SJCRH30 (cell line): ENCODE measurements at places on chromosomes 6 and 20. TPM values are rescaled to one million over a fixed set of nuclear protein-coding genes. Genes with fewer than 3 reads are reported as not detected.

- H3K27ac ChIP-seq: no peak overlapping the region
- peaks cover 33% of the 10 kb centered on the region for H3K4me1 ChIP-seq
- no peak overlapping the region for H3K4me3 ChIP-seq
- peaks cover 54% of the 10 kb centered on the region for H3K36me3 ChIP-seq
- no peaks in the 10 kb centered on the region for H3K27me3 ChIP-seq
Observed at GRCh38 chr6:41937472-41937860, 4.1 kb downstream of the CCND3 start.

- no peak overlapping the region for H3K4me3 ChIP-seq
- peak overlapping the region; percentile 72 for H3K27ac ChIP-seq
- H3K4me1 ChIP-seq: peaks cover 40% of the 10 kb centered on the region
Observed at GRCh38 chr6:35096129-35096862, 44.8 kb downstream of the TCP11 start.

DNA sequence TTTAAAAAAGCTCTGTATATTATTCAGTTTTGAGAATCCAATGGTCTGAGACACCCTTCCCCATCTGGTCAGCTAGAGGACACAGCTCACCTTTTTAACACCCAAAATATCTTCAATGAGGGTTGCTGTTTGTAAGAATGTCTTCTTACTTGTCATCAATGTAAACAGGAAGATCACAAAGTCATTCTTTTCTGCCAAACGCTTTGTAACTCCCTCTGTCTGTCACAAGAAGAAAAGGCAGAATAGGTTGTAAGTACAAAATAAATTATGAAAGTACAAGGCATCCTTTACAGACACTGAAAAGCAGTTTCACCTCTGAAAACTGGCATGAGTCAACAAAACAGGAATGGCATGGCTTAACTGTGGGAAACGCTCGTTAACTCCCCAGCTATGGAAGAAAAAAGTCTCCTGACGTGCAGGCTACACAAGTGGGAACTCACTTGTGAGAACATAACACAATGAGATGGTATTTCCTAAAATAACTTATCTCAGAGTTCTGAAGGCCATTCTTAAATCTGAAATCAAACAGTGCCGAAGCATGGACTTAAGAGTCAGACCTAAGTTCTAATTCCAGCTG lies 42.7 kb downstream of the TRPC4AP start:
- DNase-seq: no peak
- no peaks in the 10 kb centered on the region for H3K27me3 ChIP-seq
- H3K36me3 ChIP-seq: peaks cover 58% of the 10 kb centered on the region
- no peak overlapping the region for H3K27ac ChIP-seq
- no peak overlapping the region for H3K4me3 ChIP-seq
- no peaks in the 10 kb centered on the region for H3K4me1 ChIP-seq

GRCh38 chr6:38543022-38543421 lies 96.7 kb downstream of the BTBD9 start:
- no peak overlapping the region for H3K27ac ChIP-seq
- no peak overlapping the region for H3K4me3 ChIP-seq
- no peaks in the 10 kb centered on the region for H3K4me1 ChIP-seq
- H3K36me3 ChIP-seq: 0 out of 2 replicates have a peak, but pooled peaks cover 2% of the 10 kb centered on the region
- no peak for DNase-seq
- no peaks in the 10 kb centered on the region for H3K27me3 ChIP-seq

DNA sequence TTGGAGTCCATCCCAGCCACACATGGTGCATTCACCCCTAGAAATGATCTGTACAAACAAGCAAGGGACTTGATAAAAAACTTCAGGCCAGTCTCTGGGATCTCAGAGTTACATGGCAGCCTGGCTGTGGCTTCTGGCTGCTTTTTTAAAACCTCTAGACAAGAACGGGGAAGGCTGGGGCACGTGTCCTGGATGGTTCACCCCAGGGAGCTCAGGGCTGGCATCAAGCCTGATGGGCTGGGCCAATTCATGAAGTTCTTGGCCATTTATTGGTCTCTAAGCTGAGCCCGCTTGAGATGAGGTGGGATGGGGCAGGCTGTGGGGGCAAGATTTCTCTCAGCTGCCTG lies 10.4 kb upstream of the ZFAND3 start:
- no peak overlapping the region for H3K27ac ChIP-seq
- H3K4me1 ChIP-seq: peaks cover 11% of the 10 kb centered on the region
- H3K36me3 ChIP-seq: no peaks in the 10 kb centered on the region
- H3K4me3 ChIP-seq: no peak overlapping the region

DNA sequence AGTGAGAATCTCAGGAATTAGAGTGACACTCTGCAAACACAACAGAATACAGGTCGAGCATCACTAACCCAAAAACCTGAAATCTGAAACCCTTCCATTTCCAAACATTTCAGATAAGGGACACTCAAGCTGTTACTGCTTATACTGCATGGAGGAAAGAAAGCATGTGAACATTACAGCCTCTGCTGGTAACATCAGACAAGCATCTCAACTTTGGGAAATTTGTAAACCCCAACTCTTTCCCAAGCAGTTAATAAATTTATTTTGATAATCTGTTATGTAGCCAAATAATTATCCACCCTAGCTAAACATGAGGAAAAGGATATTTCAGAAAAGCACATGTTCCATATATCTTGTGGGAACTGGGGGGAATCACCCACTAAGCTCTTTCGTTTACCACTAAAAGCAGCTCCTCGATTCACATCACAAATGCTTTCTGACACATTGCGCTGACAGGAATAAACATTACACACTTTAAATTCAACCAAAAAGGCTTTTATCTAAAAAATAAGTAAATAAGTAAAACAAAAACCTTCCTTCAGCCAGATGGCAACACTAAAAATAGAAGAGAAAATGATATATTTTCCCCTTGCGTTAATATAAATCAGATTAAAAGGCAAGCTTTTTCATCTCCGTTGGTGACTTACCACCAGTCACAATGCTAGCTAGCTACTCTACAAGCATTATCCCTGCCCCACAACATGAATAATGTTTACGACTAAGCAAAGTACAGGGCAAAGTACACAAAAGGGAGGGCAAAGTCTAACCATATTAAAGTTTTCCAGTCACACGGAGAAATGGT lies 120.8 kb downstream of the MAP7 start:
- no peaks in the 10 kb centered on the region for H3K4me1 ChIP-seq
- DNase-seq: no peak
- no peaks in the 10 kb centered on the region for H3K27me3 ChIP-seq
- no peaks in the 10 kb centered on the region for H3K36me3 ChIP-seq

DNA sequence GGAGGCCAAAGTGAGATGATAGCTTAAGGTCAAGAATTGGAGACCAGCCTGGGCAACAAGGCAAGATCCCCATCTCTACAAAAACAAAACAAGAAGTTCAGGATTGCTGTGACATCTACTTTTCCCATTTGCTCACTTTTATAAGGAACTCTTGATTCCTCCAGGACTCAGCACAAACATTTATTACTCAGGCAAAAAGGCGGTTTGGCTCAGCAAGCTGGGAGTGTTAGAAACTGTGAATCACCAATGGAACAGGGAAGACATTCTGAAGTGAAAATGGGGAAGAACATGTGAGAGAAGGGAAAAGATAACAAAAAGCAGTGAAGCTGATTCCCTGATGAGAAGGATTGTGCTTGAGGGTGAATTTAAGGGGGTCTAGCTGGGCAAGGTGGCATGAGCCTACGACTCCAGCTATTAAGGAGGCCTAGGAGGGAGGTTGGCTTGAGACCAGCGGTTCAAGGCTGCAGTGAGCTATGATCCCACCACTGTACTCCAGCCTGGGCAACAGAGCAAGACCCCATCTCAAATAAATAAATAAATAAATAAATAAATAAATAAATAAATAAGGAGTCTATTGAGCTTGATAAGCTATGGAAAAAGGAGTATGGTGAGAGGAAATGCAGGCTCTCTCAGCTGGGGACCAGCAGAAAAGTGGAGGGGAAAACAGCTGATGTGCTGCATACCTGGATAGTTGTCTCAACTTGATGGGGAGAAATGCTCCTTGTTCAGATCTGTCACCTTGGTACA lies 65.4 kb upstream of the HDDC2 start:
- no peak overlapping the region for H3K27ac ChIP-seq
- no peak overlapping the region for H3K4me3 ChIP-seq
- H3K36me3 ChIP-seq: no peaks in the 10 kb centered on the region
- H3K4me1 ChIP-seq: no peaks in the 10 kb centered on the region; the same call in 1 of the 2 replicates
- DNase-seq: no peak
- H3K27me3 ChIP-seq: no peaks in the 10 kb centered on the region

- H3K27me3 ChIP-seq: peaks cover 2% of the 10 kb centered on the region; the same call in 1 of the 2 replicates
- peaks cover 5% of the 10 kb centered on the region for H3K4me1 ChIP-seq
- H3K27ac ChIP-seq: peak overlapping the region; percentile 25; the same call in 1 of the 2 replicates
- H3K4me3 ChIP-seq: peak overlapping the region; percentile 91
- H3K36me3 ChIP-seq: peaks cover 20% of the 10 kb centered on the region
Observed at GRCh38 chr20:36604952-36605398, 604 bp upstream of the RAB5IF start.

- H3K4me1 ChIP-seq: no peaks in the 10 kb centered on the region; the same call in 1 of the 2 replicates
- DNase-seq: no peak
- no peak overlapping the region for H3K4me3 ChIP-seq
- H3K27me3 ChIP-seq: no peaks in the 10 kb centered on the region
Observed at GRCh38 chr6:125088963-125089362, 64.6 kb upstream of the TPD52L1 start.

DNA sequence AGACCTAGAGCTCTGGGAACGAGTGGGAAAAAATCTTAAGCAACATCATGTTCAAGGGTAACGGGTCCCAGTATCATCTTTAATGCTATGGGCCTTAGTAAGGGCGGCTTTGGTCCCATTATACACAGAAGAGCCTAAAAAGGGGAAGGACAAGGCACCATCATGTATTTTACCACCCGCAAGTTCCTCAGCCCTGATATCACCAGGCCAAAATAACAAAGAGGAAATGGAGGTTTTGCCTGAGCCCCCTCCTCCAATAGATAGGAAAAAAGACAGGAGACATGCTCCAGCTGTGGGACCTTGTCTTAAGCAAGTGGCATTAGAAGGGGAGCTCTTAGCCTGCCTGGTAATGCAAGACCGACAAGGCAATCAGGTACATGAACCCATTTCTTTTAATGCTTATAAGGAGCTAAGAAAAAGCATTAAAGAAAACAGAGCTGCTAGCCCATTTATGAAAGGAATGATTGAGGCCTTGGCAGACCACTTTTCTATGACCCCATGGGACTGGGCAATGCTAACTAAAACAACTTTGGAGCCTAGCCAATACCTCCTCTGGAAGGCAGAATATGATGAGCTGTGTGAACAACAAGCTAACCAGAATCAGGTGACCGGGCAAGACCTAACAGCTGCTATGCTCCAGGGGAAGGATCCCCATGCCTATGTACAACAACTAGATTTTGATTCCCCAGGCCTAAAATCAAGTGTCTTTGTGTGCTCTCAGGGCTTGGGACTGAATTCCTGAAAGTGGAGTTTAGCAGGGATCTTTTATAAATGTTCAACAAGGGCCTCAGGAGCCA lies 23.2 kb downstream of the HLA-DPA1 start:
- peak; percentile 86 for DNase-seq
- H3K4me3 ChIP-seq: no peak overlapping the region
- peak overlapping the region; percentile 78 for H3K27ac ChIP-seq
- H3K36me3 ChIP-seq: no peaks in the 10 kb centered on the region
- H3K27me3 ChIP-seq: no peaks in the 10 kb centered on the region

- no peak overlapping the region for H3K27ac ChIP-seq
- H3K4me3 ChIP-seq: no peak overlapping the region
- no peaks in the 10 kb centered on the region for H3K27me3 ChIP-seq
- DNase-seq: no peak
- H3K36me3 ChIP-seq: no peaks in the 10 kb centered on the region
- no peaks in the 10 kb centered on the region for H3K4me1 ChIP-seq
Observed at GRCh38 chr6:147173675-147174308, 30.4 kb upstream of the STXBP5 start.

GRCh38 chr6:89597988-89598387 lies 40.6 kb downstream of the LYRM2 start:
- H3K4me1 ChIP-seq: no peaks in the 10 kb centered on the region
- no peaks in the 10 kb centered on the region for H3K27me3 ChIP-seq
- H3K4me3 ChIP-seq: no peak overlapping the region
- H3K27ac ChIP-seq: no peak overlapping the region

DNA sequence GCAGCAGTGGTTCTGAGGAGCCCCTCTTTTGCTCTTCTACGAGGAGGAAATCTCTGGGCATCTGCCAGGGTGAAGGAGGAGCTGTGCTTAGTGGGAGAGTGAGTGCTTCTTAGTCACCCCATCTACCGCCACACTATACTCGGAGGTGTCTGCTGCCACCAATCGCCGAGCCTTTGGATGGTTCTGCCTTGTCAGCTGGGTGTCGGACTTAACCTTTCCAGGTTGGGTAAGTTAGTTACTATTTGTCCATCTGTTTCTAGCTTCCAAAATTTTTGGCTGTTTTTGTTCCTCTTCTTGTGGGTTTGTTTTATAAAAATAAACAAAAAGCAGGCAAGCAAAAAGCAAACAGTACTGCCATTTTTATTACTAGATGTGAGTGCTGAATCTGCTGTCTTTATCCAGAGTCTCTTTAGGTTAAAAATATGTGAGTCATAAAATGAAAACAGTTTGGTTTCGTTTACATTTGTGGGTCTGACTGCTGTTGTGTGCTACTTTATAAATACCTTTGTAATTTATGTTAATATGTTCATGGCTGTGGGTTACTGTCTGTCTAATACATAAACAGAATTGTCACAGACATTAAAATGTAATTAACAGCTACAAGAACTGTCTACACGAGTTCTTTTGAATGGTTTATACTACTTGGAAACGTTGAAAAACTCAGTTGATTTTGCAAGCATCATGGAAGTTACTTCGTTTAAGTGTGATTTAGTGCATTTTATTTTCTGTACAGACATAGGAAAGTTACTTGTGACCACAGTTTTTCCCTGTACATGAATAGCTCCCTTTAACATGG lies 89.2 kb downstream of the ARID1B start:
- no peaks in the 10 kb centered on the region for H3K36me3 ChIP-seq
- no peak overlapping the region for H3K4me3 ChIP-seq
- no peaks in the 10 kb centered on the region for H3K4me1 ChIP-seq
- H3K27ac ChIP-seq: no peak overlapping the region

GRCh38 chr6:160027076-160027475 lies 58.2 kb downstream of the IGF2R start:
- H3K27ac ChIP-seq: no peak overlapping the region
- H3K4me1 ChIP-seq: peaks cover 16% of the 10 kb centered on the region
- H3K36me3 ChIP-seq: peaks cover 59% of the 10 kb centered on the region

GRCh38 chr6:123526128-123526527 lies 110.6 kb downstream of the TRDN start:
- H3K4me1 ChIP-seq: no peaks in the 10 kb centered on the region
- no peaks in the 10 kb centered on the region for H3K27me3 ChIP-seq
- no peak for DNase-seq
- no peak overlapping the region for H3K27ac ChIP-seq
- H3K4me3 ChIP-seq: no peak overlapping the region

DNA sequence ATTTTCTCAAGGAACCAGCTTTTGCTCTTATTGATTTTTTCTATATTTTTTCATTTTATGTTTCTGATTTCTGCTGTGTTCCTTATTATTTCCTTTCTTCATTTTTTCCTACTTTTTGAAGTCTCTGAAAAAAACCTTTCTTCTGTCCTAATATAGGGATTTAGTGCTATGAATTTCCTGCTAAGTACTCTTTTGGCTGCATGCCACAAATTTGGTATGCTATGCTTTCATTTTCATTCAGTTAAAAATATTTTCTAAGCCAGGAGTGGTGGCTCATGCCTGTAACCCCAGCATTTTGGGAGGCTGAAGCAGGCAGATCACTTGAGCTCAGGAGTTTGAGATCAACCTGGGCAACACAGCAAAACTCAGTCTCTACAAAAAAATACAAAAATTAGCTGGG lies 30.6 kb downstream of the SIRPD start:
- no peak overlapping the region for H3K27ac ChIP-seq
- DNase-seq: no peak
- H3K27me3 ChIP-seq: no peaks in the 10 kb centered on the region; the same call in 1 of the 2 replicates
- H3K4me3 ChIP-seq: no peak overlapping the region

GRCh38 chr6:97077380-97077779 lies 152.9 kb downstream of the KLHL32 start:
- no peaks in the 10 kb centered on the region for H3K27me3 ChIP-seq
- no peak for DNase-seq
- H3K36me3 ChIP-seq: no peaks in the 10 kb centered on the region
- H3K4me1 ChIP-seq: no peaks in the 10 kb centered on the region
- no peak overlapping the region for H3K4me3 ChIP-seq

ADGRF5 gene
- 0.30 and 0.35 TPM in 2 replicates for total RNA-seq

FAM50B gene
- total RNA-seq: 1.1 and 1.4 TPM in 2 replicates

NKX2-4 gene
- 3.9 TPM in 2 replicates for total RNA-seq
